ENCODE measurements at places on chromosomes 4 and X.

- peak; percentile 42 for DNase-seq
These were observed 23.5 kb downstream of the TLR10 start for GRCh38 chr4:38759113-38759789.

DNA sequence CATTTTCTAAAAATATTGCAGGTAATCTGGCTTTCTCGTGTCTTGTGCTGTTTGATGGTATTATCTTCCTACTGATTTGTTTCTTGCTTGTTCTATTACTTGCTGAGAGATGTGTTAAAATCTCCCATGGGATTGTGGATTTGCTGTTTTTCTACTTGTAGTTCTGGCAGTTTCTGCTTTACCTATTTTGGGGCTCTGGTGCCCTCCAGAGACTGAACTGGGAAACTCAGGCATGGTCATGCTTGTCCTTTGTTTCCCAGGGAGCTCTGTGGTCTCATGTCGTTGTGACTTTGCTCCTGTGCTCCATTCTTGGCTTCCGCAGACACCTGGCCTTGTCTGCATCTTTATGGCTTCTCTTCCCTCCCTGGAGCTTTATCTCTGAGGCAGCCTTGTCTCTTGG, 39.5 kb downstream of the NSD2 start:
- DNase-seq = no peak

DNA sequence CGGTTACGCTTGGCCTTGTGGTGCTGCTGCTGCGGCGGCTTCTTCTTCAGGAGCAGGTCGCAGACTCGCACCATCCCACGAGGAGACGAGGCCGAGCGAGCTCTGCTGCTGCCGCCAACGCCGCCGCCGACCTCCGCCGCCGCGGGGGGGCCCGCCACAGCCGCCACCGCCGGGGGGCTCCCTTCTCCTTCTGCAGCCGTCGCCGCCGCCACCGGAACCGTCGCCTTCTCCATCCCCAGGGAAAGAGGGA, 237 bp downstream of the ANKRD17 start:
- DNase-seq = no peak

GRCh38 chrX:70509078-70509477, 64.4 kb downstream of the DLG3 start:
- no peak for DNase-seq

- DNase-seq = no peak
These were observed 3.8 kb upstream of the GYG2 start for GRCh38 chrX:2824886-2825285.
